ENCODE measurements at places on chromosomes 5 and 9.

DNA sequence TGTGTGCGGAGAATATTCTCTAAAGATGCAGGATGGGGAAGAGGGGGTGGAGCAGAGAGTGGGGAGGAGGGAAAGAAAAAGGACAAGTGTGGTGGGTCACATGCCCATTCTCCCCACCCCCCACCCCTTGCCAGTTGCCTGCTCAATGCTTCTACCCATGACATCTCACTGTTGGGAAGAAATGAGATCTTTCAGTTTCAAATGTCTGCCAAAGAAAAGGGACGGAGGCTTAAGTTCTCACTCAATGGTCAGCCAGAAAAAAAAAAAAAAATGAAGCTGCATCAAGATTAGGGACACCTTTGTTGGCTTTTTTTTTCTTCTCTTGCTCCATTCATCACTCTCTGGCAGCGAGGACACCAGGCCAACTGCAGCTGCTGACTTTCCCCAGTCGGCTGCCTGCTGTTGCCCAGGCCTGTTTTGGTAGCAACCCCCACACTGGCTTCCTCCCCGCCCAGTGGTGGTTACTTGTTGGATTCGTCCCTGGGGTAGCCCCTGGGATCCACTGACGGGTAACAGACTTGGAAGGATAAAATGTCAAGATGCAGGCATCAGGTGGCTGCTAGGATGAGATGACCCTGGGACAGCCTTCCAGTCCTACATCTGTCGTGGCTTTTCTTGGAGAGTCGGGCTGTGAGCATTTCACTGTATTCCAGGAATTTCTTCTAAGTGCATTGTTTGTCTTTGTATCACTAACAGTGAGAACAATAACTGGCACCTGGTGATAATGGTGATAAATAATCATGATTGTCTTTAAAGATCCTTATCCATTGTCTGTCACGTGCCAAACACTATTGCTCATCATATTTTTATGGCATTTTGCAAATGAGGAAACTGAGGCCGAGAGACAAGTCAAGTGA lies 9.1 kb downstream of the WWC1 start:
- no peak for DNase-seq

- no peak for DNase-seq
Observed at GRCh38 chr5:116532762-116533525, 41.7 kb downstream of the SEMA6A start.

GRCh38 chr5:132947671-132948070 lies 15.8 kb downstream of the AFF4 start:
- DNase-seq, result no peak

GRCh38 chr5:171745602-171746001 lies 40.0 kb upstream of the SMIM23 start:
- DNase-seq, result no peak

DNA sequence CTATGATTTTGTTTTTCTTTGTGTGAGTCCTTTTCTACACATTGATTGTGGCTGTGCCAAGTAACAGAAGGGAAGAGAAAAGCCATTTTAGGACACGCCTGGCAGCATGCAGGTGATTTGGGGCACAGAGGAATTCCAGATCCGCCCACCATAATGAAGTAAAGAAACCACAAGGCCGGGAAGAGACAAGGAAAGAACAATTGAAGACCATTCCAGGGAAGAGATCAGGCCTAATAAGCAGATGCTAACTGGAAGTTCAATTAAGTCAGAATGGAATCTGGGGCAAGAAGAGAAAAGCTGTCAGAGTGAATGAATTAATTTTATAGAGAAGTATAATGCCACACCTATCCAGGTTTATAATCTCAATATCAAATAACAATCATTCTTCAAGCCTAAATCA lies 110.2 kb upstream of the ISL1 start:
- no peak for DNase-seq

GRCh38 chr5:168987543-168988300 lies 313.2 kb downstream of the SLIT3 start:
- peak; percentile 58 for DNase-seq

DNA sequence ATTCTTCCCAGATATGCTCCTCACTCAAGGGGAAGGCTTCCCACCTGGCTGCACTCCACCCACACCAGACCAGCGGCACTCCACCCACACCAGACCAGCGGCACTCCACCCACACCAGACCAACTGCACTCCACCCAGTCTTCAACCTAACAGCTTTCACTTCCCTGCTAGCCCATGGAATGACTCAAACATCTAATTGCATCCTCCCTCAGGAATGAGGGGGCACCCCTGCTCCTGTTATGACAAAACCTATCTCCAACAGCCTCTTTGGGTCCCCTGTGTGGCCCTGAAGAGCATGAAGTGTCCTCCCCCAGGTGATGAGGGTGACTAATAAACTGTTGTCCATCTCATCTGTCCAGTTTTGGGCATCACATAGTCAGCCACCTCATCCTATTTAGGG lies 556.6 kb upstream of the TUSC1 start:
- DNase-seq, result no peak

GRCh38 chr5:154287136-154287535 lies 96.6 kb downstream of the GALNT10 start:
- DNase-seq, result no peak

GRCh38 chr9:22041775-22042174 lies 32.7 kb upstream of the CDKN2B start:
- no peak for DNase-seq

- no peak for DNase-seq
Observed at GRCh38 chr5:151413800-151414199, 33.6 kb upstream of the SLC36A1 start.

- DNase-seq, result no peak
Observed at GRCh38 chr9:70549926-70550325, 135.5 kb upstream of the KLF9 start.

GRCh38 chr9:30697958-30698357 lies 1686.5 kb upstream of the ACO1 start:
- no peak for DNase-seq

GRCh38 chr5:113357696-113358476 lies 76.9 kb downstream of the TSSK1B start:
- DNase-seq, result no peak

DNA sequence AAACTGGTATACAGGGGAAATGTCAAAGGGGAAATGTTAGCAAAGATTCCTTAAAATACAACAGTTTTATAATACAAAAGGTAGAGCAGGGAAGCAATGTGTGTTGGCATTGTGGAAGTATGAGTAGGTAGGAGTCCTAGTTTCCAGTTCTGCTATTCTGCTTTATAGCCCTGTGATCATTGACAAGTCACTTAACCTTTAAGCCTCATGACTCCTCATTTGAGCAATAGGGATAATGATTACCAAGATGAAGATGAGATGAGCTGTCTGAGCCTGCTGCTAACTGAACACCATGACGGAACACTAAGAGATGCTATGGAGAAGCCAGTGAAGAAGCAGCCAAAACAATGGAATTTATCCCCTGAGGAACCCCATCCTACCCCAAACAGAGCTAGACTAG lies 251.7 kb downstream of the PAPPA start:
- DNase-seq, result no peak

DNA sequence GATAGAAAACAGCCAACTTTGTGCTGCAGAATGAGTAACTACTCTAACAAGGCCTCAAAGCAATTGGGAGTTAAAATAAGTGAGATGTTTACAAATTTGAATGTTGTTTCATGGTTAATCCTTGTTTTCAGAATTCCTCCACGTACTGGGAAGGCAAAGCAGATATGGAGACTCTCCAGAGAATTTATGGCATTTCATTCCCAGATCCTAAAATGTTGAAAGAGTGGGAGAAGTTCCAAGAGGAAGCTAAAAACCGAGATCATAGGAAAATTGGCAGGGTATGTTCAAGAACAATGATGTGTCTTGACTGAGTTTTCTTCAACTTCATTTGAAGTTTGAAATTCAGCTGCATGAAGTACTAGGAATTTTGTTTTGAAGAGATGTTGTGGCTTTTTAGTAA lies 16.4 kb downstream of the TARS1 start:
- DNase-seq, result no peak

- no peak for DNase-seq
Observed at GRCh38 chr5:16090270-16090669, 89.3 kb downstream of the MARCHF11 start.

- no peak for DNase-seq
Observed at GRCh38 chr9:132356324-132356924, 1.6 kb upstream of the SETX start.

- no peak for DNase-seq
Observed at GRCh38 chr9:136921718-136922117, 22.8 kb downstream of the FBXW5 start.

GRCh38 chr9:12394105-12394504 lies 299.1 kb upstream of the TYRP1 start:
- DNase-seq, result no peak

DNA sequence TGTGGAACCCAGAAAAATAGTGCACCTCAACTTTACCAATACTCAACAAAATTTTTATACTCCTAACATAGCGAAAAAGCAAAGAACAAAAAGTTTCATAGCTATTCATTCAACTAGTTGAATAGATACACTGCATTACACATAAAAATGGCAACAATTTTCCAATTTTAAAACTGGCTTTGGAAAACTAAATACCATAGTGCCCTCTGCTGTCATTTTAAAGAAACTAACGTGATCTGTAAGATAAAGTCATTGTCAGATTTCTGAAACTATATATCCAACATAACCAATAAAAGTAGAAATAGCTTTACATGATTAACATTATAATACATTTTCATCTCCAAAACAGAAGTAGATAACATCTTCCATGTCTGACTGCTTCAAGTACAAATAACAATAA lies 31.6 kb downstream of the DTWD2 start:
- DNase-seq, result peak; percentile 44

GRCh38 chr5:56674441-56674840 lies 140.9 kb upstream of the MAP3K1 start:
- DNase-seq, result no peak

GRCh38 chr5:73666891-73667290 lies 40.9 kb downstream of the ARHGEF28 start:
- DNase-seq, result no peak

GRCh38 chr5:135016861-135017290 lies 17.2 kb downstream of the PITX1 start:
- no peak for DNase-seq

DNA sequence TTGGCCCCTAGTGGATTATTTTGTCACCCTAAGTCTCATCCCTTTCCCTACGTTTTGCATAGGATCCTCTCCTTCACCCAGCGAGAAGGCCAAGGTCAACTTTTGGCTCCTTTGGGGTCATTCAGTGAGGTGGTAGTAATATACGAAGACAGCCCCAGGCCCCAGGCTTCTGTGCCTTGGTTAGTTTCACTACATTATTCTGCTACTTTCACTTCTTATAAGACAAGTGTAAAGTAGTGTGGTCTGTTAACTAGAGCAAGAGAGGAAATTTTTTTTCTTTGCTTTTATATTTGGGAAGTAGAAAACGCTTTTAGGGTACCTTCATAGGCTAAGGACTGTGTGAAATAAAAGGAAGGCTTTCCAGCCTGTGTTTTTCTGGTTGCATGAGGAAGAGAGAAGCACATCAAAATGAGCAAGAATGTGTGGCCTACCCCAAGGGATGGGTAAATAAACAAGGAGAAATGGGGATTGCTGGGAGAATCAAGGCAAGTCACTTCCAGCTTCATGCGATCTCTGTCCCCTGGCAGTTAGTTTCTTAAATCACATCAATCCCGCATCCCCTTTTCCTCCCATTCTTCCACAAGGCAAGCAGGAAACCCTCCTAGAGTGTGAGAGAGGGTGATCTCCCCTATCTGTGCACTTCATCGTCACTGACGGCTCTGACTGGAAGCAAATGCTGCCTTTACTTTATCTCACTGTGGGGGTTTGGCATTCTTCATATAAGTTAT lies 677.0 kb upstream of the WWC1 start:
- no peak for DNase-seq

DNA sequence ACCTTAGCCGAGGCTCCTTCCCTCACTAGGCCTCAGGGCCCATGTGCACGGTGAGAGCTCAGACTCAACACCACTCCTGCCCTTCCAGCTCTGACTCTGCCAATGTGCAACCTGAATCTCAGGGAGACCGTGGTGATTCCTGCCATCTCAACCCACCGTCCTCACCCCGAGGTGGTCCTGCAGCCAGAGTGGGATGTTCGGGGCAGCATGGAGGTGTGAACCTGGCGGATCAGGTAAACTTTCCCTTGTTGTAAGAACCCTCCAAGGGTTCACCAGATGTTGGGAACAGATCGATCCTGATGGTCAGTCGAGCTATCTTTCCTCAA lies 538 bp upstream of the AKNA start:
- no peak for DNase-seq

GRCh38 chr5:137612576-137612975 lies 113.5 kb upstream of the SPOCK1 start:
- no peak for DNase-seq

DNA sequence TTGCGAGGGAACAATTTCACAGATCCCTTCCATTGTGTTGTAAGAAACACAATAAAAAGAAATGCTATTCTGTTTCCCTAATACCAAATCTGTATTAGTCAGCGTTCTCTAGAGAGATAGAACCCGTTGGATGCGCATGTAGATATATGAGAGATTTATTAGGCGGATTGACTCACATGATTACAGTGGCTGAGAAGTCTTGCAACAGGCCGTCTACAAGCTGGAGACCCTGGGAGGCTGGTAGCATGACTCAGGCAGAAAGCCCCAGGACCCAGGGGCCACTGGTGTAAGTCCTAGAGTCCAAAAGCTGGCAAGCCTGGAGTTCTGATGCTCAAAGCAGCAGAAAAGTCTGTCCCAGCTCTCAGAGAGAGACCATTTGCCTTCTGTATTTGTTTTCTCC lies 18.4 kb upstream of the IL17B start:
- no peak for DNase-seq

DNA sequence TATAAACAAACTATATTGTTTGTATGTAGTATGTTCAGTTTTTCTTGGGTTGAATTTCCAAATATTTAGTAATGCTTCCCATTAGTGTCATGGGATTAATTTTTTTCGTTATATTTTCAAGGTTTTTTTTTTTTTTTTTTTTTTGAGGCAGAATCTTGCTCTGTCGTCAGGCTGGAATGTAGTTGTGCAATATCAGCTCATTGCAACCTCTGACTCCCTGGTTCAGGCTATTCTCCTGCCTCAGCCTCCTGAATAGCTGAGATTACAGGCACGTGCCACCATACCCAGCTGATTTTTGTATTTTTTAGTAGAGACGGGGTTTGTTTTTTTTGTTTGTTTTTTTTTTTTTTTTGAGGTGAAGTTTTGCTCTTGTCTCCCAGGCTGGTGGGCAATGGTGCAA lies 10.6 kb downstream of the DDX46 start:
- DNase-seq, result no peak

DNA sequence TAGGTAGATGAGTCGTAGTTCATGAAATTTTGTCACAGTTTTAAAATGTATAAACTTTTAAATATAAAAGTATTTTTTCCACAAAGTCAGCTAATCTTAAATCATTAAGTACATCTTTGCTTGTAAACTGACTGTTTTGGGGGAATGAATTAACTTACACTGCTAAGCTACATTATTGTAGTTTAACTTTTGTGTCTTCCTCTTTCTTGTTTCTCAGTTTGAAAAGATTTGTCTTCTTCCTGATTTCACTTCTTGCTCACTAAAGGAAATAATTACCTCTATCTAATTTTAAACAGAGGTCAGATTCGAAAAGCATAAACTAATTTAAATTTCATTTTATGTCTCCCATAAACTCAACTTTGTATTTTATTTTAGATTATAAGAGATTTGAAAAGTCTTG lies 5.7 kb downstream of the NIPSNAP3B start:
- no peak for DNase-seq

- no peak for DNase-seq
Observed at GRCh38 chr5:149445343-149445738, 66.2 kb upstream of the IL17B start.

GRCh38 chr5:96463091-96463490 lies 30.0 kb upstream of the PCSK1 start:
- DNase-seq, result no peak
